Urinary bladder (tissue), 4 donors: ENCODE measurements at places on chromosomes 7 and 10.

GRCh38 chr7:27914409-27914808, 174.4 kb downstream of the TAX1BP1 start:
- DNase-seq = no peak

DNA sequence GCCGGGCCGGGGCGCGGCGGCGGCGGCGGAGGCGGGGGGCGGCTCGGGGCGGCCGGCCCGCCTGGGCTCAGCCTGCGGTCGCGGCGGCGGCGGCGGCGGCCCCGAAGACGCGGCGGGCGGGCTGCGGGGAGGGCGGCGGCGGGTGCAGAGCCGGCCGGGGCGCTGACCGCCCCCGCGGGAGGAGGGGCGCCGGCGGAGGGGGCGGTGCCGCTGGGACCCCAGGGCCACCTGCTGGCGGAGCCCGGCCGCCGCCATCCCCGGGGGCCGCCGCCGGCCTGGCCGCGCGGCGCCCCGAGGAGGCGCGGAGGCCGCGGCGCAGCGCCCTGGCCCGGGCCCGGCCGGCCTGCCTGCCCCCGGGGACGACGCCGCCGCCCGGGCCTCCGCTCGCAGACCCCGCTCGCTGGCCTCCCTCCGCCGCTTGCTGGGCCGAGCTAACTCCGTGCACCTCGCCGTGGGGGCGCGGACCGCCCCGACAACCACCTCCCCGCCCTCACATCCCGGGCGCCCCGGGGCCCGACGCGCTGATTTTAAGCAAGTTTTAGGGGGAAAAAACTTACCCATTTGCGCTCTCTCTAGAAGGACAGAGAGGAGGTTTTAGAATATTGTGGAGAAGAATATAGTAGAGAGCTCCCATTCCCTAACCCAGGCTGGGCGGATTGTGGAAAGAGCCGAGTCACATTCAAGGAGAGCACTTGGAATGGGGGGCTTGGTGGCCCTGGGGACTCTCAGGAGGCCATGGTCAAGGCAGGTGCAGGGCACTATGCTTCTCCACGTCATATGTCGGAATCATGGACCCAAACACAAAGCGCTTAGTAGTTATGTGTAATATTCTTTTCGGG, at the start of gene BEND7:
BEND7 (minus strand) TSS at position 140 of the 839 bp plus-strand sequence. CDS start 481 bp downstream, outside the sequence.
- DNase-seq = no peak

DNA sequence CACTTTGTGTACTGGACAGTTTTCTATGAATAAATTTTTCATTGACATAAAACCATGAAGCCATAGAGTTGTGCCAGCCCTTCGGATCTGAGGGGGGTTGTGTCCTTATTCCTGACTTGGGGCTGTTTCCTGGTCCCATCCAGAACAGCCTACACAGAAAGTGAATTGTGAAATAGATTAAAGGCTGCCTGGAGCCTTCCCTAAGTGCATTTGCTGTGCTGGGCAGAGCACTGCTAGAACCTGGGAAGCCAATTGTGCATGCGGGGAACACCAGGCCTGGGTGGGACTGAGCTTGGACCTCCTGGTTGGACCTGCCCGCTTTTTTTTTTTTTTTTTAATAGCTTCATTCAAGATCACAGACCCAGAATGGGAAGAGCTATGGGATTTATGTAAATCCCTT, 238.9 kb downstream of the ARHGAP21 start:
- no peak for DNase-seq

GRCh38 chr7:55977831-55978230, 13.4 kb downstream of the NIPSNAP2 start:
- DNase-seq = no peak

GRCh38 chr10:81548160-81548559, 326.8 kb upstream of the NRG3 start:
- no peak for DNase-seq
